ENCODE measurements at places on chromosomes 4 and X.

- DNase-seq, result no peak
Measured at GRCh38 chr4:4349867-4350266, 37.0 kb upstream of the NSG1 start.

GRCh38 chr4:73891326-73891725 is 22.1 kb downstream of the CXCL1 start:
- no peak for DNase-seq

GRCh38 chr4:54659749-54660535 is 2.2 kb downstream of the KIT start:
- DNase-seq, result no peak

- no peak for DNase-seq
Measured at GRCh38 chrX:47380268-47380667, 9.9 kb downstream of the ZNF157 start.

- peak; percentile 33 for DNase-seq
Measured at GRCh38 chrX:16712548-16713155, at the start of gene CTPS2. CTPS2 (minus strand) TSS chrX:16712669; CDS start chrX:16702902, 9,767 bp downstream.
